ENCODE measurements at places on chromosomes 16 and 17. TPM values are rescaled to one million over a fixed set of nuclear protein-coding genes. Genes with fewer than 3 reads are reported as not detected.

- DNase-seq: peak; percentile 57
- H3K36me3 ChIP-seq: no peaks in the 10 kb centered on the region
- no peaks in the 10 kb centered on the region for H3K27me3 ChIP-seq
- H3K4me1 ChIP-seq: no peaks in the 10 kb centered on the region
Observed at GRCh38 chr17:42937712-42938596, 26.3 kb downstream of the AARSD1 start.

DNA sequence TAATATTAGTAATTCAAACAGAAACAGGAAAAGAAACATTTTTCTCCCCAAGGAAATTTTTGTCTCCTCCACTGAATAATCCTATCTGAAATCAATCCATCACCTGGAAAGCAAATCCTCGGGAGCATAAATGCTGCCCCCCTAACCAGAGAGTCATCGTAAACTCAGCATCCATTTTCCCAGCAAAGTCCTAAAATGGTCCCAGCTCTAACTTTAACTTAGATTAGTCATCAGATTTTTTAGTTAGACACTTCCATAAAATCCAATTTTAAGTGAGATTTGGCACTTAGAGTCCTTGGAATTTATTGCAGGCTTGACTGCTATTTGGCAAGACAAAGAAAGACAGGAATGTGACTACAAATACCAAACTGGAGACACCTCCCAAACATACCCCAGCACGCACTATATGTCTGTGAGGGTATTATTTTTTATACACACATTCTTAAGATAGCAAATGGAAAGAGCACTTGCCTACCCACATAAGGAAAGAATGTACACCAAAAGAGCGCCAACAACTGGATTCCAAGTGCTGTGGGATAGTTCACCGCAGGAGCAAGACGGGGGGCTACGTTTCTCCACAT, 15.4 kb downstream of the SCO1 start:
- peaks cover 26% of the 10 kb centered on the region for H3K36me3 ChIP-seq
- no peaks in the 10 kb centered on the region for H3K27me3 ChIP-seq
- DNase-seq: no peak
- no peak overlapping the region for H3K4me3 ChIP-seq
- no peak overlapping the region for H3K27ac ChIP-seq

- H3K4me1 ChIP-seq: no peaks in the 10 kb centered on the region
- H3K36me3 ChIP-seq: no peaks in the 10 kb centered on the region
- H3K4me3 ChIP-seq: no peak overlapping the region
- DNase-seq: no peak
- H3K27ac ChIP-seq: no peak overlapping the region
Observed at GRCh38 chr16:66701026-66701425, 4.5 kb upstream of the CMTM4 start.

- H3K4me3 ChIP-seq: no peak overlapping the region
- no peak for DNase-seq
- no peak overlapping the region for H3K27ac ChIP-seq
- no peaks in the 10 kb centered on the region for H3K36me3 ChIP-seq
- H3K4me1 ChIP-seq: no peaks in the 10 kb centered on the region
- H3K27me3 ChIP-seq: no peaks in the 10 kb centered on the region
Observed at GRCh38 chr17:79587945-79588344, 22.9 kb downstream of the RBFOX3 start.

GRCh38 chr17:51373489-51374152, 113.3 kb downstream of the UTP18 start:
- no peaks in the 10 kb centered on the region for H3K27me3 ChIP-seq
- no peak overlapping the region for H3K27ac ChIP-seq
- H3K36me3 ChIP-seq: no peaks in the 10 kb centered on the region

GRCh38 chr16:85328676-85329058, 216.4 kb upstream of the CIBAR2 start:
- peaks cover 2% of the 10 kb centered on the region for H3K4me1 ChIP-seq
- H3K4me3 ChIP-seq: no peak overlapping the region
- H3K36me3 ChIP-seq: no peaks in the 10 kb centered on the region
- no peak overlapping the region for H3K27ac ChIP-seq

- no peaks in the 10 kb centered on the region for H3K27me3 ChIP-seq
- H3K27ac ChIP-seq: no peak overlapping the region
- H3K4me1 ChIP-seq: peaks cover 8% of the 10 kb centered on the region
- H3K36me3 ChIP-seq: no peaks in the 10 kb centered on the region
Observed at GRCh38 chr16:24999856-25000461, 15.2 kb downstream of the ARHGAP17 start.

DNA sequence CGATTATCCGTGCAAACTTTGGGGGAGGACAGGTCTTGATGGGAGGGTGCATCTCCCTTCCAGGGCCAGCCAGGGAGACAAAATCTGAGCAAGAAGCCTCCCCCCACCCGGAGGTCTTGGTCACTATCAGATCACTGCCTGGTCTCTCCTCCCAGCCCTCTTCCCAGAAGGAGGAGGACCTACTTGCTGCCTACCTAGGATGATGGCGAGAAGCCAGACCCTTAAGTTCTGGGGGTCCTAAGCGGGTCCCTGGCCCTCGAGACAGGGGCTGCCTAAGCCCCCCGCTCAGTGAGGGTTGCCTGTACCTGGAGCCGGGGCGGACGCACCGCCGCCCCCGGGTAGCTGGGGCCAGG, 4.6 kb downstream of the TSPOAP1 start:
- peak overlapping the region; percentile 68 for H3K4me3 ChIP-seq
- no peaks in the 10 kb centered on the region for H3K4me1 ChIP-seq
- H3K36me3 ChIP-seq: no peaks in the 10 kb centered on the region
- H3K27me3 ChIP-seq: no peaks in the 10 kb centered on the region
- no peak overlapping the region for H3K27ac ChIP-seq

DNA sequence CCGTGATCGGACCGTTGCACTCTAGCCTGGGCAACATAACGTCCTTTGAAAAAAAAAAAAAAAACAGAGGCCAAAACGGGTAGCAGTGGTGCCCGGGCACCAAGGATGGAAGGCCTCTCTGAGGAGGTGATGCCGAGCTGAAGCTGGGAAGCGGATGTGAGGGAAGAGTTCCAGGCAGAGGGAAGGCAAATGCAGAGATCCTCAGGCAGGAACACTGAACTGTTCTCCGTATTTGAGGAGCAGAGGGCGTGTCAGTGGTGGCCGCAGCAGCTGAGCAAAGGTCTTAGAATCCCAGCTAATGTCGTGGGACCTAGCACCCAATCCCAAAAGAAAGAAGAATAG, 656 bp upstream of the KCTD13 start:
- H3K36me3 ChIP-seq: no peaks in the 10 kb centered on the region
- H3K27me3 ChIP-seq: no peaks in the 10 kb centered on the region
- peak overlapping the region; percentile 92 for H3K4me3 ChIP-seq
- H3K27ac ChIP-seq: peak overlapping the region; percentile 89
- no peak for DNase-seq

GRCh38 chr17:56761387-56761786, 72.3 kb downstream of the C17orf67 start:
- no peaks in the 10 kb centered on the region for H3K36me3 ChIP-seq
- no peak for DNase-seq
- no peak overlapping the region for H3K27ac ChIP-seq
- no peaks in the 10 kb centered on the region for H3K27me3 ChIP-seq
- no peak overlapping the region for H3K4me3 ChIP-seq

GRCh38 chr16:82183004-82183397, 13.0 kb upstream of the MPHOSPH6 start:
- H3K27ac ChIP-seq: no peak overlapping the region
- no peak overlapping the region for H3K4me3 ChIP-seq
- no peaks in the 10 kb centered on the region for H3K36me3 ChIP-seq
- no peak for DNase-seq

- H3K27ac ChIP-seq: peak overlapping the region; percentile 63
- no peak for DNase-seq
- peaks cover 21% of the 10 kb centered on the region for H3K4me1 ChIP-seq
- no peak overlapping the region for H3K4me3 ChIP-seq
- no peaks in the 10 kb centered on the region for H3K27me3 ChIP-seq
Observed at GRCh38 chr17:32971171-32971570, 20.5 kb upstream of the SPACA3 start.

DNA sequence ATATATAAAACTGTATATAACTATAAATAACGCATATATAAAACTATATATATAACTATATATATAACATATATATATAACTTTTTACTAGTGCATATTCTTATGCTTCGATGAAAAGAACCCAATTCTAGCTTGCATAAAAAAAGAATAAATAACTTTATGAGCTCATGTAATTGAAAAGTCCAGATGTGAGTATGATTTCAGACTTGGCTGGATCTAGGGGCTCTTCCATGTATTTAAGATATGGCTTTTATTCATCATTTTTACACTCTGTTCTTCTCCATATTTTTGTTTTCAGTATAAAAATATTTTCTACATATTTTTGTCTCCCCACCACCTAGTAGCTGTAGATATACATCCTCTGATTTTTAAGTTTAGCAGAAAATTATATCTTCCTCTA, 417.5 kb downstream of the CDH11 start:
- no peak overlapping the region for H3K27ac ChIP-seq
- H3K36me3 ChIP-seq: no peaks in the 10 kb centered on the region
- no peak overlapping the region for H3K4me3 ChIP-seq
- H3K4me1 ChIP-seq: no peaks in the 10 kb centered on the region

DNA sequence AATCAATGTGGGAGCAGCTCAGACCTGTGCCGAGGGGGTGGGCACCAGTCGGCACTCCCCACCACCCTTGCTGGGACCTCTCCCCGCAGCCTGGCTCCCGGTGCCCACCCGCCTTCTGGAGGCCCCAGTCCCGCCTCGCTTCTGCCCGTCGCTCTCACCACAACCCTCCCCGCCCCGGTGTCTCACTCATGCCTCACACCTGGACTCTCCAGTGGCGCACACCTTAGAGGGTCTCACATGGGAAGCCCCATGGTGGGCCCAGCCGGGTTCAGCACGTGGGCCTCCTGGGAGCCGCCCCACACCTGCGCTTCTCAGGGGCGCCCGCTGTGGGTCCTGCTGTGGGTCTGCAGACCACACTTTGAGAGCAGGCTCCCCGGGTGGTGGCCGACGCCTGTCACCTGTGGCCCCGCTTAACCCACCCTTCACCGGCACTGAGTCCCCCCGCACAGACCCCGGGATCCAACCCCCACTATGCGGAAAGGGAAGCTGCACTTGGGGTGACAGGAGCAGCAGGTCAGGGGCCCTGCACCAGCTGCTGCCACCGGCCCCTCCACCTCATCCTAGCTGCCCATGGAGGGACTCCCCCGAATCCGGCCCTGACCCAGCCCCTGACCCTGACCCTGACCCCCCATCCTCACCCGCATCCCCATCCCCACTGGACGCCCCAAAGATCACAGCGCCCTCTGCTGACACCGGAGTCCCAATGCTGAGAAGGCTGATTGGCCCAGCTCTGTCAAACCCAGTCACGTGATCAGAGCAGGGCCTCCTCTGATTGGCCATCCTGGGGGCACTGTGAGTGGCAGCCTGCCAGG, 27.4 kb upstream of the SLC38A10 start:
- H3K27me3 ChIP-seq: no peaks in the 10 kb centered on the region
- no peaks in the 10 kb centered on the region for H3K36me3 ChIP-seq
- no peaks in the 10 kb centered on the region for H3K4me1 ChIP-seq
- DNase-seq: no peak

GRCh38 chr17:4317610-4318009, 48.9 kb downstream of the UBE2G1 start:
- peaks cover 39% of the 10 kb centered on the region for H3K4me1 ChIP-seq
- no peak overlapping the region for H3K27ac ChIP-seq
- DNase-seq: no peak

DNA sequence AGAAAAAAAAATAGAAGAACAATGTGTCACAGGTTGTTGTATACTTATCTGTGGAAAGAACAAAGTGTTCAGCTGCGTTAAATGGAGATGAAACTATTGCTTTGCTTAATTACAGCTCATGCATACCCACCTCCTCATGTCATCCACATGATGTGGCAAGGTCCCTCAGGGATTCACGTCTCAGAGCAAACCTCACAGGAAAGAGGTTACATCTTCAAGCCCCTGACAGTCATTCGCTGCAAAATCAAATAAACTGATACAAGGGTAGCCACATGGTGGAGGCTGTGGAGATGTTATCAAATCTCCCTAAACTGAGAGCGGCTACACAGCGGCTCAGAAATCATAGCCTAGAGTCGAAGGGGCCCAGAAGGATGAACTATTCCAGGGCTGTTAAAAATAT, 21.1 kb downstream of the GINS3 start:
- H3K27me3 ChIP-seq: no peaks in the 10 kb centered on the region
- H3K27ac ChIP-seq: no peak overlapping the region
- no peaks in the 10 kb centered on the region for H3K4me1 ChIP-seq
- H3K4me3 ChIP-seq: no peak overlapping the region
- no peak for DNase-seq
- no peaks in the 10 kb centered on the region for H3K36me3 ChIP-seq

- peaks cover 7% of the 10 kb centered on the region for H3K4me1 ChIP-seq
- no peak for DNase-seq
- no peak overlapping the region for H3K4me3 ChIP-seq
- H3K36me3 ChIP-seq: no peaks in the 10 kb centered on the region
- no peaks in the 10 kb centered on the region for H3K27me3 ChIP-seq
Observed at GRCh38 chr16:87966064-87966645, 14.9 kb downstream of the BANP start.

DNA sequence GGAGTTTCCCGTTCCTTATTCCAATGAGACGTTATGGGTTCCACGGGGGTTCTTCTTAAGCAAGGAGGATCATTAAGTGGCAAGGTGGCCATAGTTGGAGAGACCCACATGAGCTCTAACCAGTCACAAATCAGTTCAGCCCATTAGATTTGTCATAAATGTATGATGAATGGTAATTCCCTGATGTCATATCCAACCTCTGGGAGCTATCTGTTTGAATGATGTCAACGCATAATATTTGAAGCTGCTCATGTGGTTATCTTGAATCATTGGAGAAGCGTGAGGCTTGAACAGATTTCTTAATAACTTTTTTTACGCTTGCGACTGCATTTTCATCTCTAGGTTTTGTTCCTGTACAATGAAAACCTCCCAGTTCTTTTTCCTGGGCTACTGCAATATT, 270.4 kb upstream of the EEF2KMT start:
- no peak overlapping the region for H3K4me3 ChIP-seq
- no peaks in the 10 kb centered on the region for H3K36me3 ChIP-seq

GRCh38 chr16:5065326-5065725, 430 bp downstream of the C16orf89 start:
- no peak overlapping the region for H3K27ac ChIP-seq
- no peak for DNase-seq
- H3K27me3 ChIP-seq: no peaks in the 10 kb centered on the region
- H3K4me3 ChIP-seq: no peak overlapping the region

- no peak for DNase-seq
- H3K27me3 ChIP-seq: no peaks in the 10 kb centered on the region
- peak overlapping the region; percentile 50 for H3K27ac ChIP-seq
- no peaks in the 10 kb centered on the region for H3K4me1 ChIP-seq
Observed at GRCh38 chr16:8632675-8633182, 11.2 kb downstream of the METTL22 start.

The GSE1 gene
- 37.8 TPM for total RNA-seq

The SERPINF2 gene
- 3.0 TPM for total RNA-seq

The PDILT gene
- total RNA-seq: not detected

The TERB1 gene
- not detected for total RNA-seq

The CDRT15 gene
- total RNA-seq: not detected

The CTNS gene
- total RNA-seq: 13.0 TPM

The KIFC3 gene
- 59.8 TPM for total RNA-seq

The ECI1 gene
- 33.5 TPM for total RNA-seq

The TEKT5 gene
- 0.18 TPM for total RNA-seq

The NT5C gene
- total RNA-seq: 24.4 TPM

The C17orf78 gene
- not detected for total RNA-seq

The NKD1 gene
- total RNA-seq: 3.9 TPM
